ENCODE measurements at places on chromosomes 11 and 22.

GRCh38 chr11:128695539-128696221 is 1.8 kb downstream of the FLI1 start:
- DNase-seq, result no peak

GRCh38 chr22:44364751-44365130 is 52.0 kb upstream of the SHISAL1 start:
- DNase-seq, result no peak

- peak; percentile 59 for DNase-seq
These were observed 274.7 kb downstream of the CASP12 start for GRCh38 chr11:104623518-104623917.

DNA sequence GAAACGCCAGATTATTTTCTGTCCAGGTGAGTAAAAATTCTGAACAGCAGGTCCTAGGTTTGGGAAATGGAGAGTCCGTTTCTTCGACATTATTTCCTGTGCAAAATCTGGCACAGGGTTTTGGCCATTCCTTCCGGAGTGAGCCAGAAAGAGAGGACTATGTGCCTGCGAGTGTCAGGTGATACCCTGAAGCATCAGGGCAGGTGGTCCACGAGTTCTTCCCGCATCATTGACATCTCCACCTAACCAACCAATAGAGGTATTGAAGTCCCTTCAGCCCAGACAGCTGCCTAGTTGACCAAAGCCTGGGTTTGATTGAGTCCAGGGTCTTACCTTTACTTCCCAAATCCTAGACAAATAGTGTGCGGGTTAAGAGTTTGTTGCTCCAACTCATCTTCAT is 808 bp downstream of the SNAP29 start:
- DNase-seq, result no peak

DNA sequence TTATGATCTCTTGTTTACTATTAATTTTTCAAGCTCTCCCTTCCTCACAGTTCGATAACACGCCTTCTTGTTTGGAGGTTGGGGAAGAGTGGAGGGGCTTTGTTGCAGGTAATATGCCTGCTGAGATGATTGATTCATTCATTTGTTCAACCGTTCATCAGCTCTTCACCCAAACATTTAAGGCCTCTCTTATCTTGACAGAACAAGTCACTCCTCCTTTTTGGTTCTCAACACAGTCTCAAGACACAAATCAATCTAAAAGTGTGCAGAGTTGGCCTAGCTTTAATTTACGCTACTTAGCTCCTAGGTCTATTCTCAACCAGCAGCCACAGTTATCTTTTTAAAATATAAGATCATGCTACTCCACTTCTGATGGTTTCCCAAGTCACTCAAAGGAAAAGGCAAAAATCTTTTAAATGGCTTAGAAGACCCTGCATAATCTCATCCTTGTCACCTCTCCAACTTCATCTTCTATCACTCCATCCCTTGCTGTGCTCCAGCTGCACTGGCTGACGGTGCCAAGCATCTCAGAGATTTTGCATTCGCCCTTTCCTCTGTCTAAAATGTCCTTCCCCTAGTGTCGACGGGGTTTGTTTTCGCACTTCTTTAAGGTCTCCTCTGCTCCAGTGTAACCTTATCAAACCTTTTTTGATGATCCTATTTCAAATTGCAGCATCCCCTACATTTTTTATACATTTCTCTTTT is 60.3 kb downstream of the AMBRA1 start:
- no peak for DNase-seq

Data from fibroblast of upper back skin (primary cell).